ENCODE measurements at places on chromosomes 12 and 14. TPM values are rescaled to one million over a fixed set of nuclear protein-coding genes. Genes with fewer than 3 reads are reported as not detected.

The C14orf132 gene
- 6.9 TPM for polyA plus RNA-seq

The WNT1 gene
- not detected for polyA plus RNA-seq

The PLEKHG3 gene
- polyA plus RNA-seq, result 23.5 TPM

The BCL11B gene
- 0.13 TPM for polyA plus RNA-seq

The IKZF4 gene
- polyA plus RNA-seq, result 4.8 TPM

The ADAM21 gene
- polyA plus RNA-seq, result 0.12 TPM

The CLEC2A gene
- not detected for polyA plus RNA-seq

The RHEBL1 gene
- 0.53 TPM for polyA plus RNA-seq

Data from adipose tissue (tissue), 3 donors.